ENCODE measurements at places on chromosomes 6 and 20.
A peak's percentile ranks its signal among the peaks of the same experiment; 100 is the strongest.

- no peak for DNase-seq
Observed at GRCh38 chr20:1291191-1291741, 25.2 kb downstream of the SNPH start.

GRCh38 chr6:130982941-130983456 is 80.0 kb downstream of the EPB41L2 start:
- DNase-seq = no peak

- no peak for DNase-seq
Observed at GRCh38 chr6:36627801-36628246, 33.7 kb downstream of the SRSF3 start.

- DNase-seq = no peak
Observed at GRCh38 chr6:125659887-125660286, 89.5 kb upstream of the HEY2 start.

GRCh38 chr6:81766482-81767069 is 14.1 kb upstream of the TENT5A start:
- no peak for DNase-seq

DNA sequence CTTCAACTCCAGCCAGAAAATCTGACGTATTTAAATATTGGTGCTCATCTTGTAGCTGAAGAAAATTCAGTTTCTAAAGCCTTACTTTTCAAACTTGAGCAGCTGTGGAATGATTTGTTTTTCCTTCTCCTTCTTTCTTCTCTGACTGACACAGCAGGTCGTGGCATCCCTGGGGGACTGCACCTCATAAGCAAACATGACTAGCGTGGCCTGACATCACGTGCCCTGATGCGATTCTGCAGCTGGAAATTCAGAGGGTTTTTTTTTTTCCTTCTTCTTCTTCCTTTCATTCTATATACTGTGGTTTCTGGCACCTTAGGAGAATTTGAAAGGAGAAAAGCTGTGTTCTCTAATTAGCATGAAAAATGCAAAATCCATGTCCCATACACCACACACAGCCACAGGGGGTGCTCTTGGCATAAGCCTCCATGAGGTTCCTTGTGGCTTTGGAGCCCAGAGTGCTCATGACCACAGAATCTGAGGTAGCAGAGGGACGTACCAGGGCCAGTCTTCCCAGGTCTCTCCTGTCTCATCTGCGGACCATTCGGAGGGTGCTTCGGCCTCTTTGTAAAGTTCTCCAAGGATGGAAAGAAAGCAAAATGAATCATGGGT is 258.5 kb upstream of the CDH4 start:
- DNase-seq = no peak

- DNase-seq = no peak
Observed at GRCh38 chr6:13946506-13946905, 21.8 kb downstream of the RNF182 start.

GRCh38 chr6:79260772-79261171 is 26.3 kb upstream of the HMGN3 start:
- DNase-seq = no peak

GRCh38 chr6:101961357-101961756 is 567.8 kb downstream of the GRIK2 start:
- no peak for DNase-seq

DNA sequence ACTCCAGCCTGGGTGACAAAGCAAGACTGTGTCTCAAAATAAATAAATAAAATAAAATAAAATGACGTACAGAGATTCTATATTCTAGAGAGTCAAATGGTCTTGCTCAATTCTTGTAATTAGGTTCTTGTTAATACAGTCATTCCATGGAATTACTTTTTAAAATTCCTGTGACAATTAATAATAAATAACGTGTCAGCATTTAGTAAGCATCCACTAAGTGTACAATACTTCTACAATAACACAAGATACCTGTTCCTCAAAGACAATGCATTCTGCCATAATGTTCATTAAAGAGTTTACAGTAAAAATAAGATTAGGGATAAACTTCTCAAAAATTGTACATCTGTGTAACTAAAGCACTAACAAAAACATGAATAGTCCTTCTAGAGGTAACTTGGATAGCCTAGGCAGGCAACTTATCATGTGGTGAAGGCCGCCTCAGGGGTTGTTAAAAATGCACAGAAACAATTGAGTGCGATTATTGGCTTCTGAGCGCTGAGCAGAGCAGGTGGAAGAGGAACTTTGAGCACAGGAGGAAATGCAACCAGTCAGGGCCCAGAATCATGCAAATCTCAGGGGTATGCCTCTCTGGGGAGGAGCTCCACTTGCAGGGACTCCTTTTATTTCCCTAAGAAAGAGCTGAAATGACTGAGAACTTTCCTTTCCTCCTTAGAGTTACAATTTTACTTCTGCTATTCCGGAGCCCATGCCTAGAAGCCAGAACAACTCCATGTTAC is 37.1 kb downstream of the QRSL1 start:
- no peak for DNase-seq

GRCh38 chr20:36339646-36340592 is 33.8 kb downstream of the DLGAP4 start:
- DNase-seq = peak; percentile 48

- DNase-seq = no peak
Observed at GRCh38 chr6:138105446-138105845, 1.8 kb downstream of the PERP start.

DNA sequence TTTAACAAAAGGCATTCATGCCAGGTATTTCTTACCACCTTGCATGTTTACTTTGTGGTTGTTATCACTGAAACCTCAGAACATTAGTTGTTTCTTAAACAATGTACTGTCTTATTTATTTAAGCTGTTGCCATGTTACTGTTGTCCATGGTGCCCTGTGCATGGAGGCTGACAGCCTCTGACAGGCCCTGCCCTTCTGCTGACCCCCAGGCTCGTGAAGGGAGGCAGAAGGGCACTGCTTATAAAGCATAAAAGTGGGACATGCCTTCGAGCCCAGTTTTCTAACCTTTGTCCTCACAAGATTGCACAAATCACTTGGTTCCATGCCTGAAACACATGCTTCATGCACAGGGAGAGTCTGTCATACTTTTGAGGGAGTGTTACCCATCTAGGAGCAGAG is 46.7 kb upstream of the CLIC5 start:
- DNase-seq = no peak

DNA sequence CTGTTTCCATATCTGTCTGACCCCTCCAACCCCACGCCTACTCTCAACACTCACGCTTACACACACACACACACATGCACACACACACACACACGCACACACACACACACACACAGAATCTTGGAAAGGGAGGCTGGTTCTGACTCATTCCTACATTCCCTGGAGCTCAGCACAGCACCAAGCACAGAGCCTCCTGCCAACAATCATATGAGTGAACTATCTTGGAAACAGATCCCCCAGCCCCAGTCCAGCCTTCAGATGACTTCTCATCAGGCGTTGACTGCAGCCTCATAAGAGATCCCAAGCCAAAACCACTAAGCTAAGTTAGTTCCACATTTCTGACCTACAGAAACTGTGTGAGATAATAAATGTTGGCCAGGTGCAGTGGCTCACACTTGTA is 14.1 kb upstream of the HCK start:
- no peak for DNase-seq

- no peak for DNase-seq
Observed at GRCh38 chr6:111551521-111552231, 54.0 kb downstream of the TRAF3IP2 start.

- no peak for DNase-seq
Observed at GRCh38 chr20:46113113-46113470, 5.0 kb upstream of the CD40 start.

GRCh38 chr6:111926731-111927302 is 53.6 kb upstream of the FYN start:
- DNase-seq = no peak

- no peak for DNase-seq
Observed at GRCh38 chr6:86017236-86017635, 374.6 kb upstream of the SYNCRIP start.

DNA sequence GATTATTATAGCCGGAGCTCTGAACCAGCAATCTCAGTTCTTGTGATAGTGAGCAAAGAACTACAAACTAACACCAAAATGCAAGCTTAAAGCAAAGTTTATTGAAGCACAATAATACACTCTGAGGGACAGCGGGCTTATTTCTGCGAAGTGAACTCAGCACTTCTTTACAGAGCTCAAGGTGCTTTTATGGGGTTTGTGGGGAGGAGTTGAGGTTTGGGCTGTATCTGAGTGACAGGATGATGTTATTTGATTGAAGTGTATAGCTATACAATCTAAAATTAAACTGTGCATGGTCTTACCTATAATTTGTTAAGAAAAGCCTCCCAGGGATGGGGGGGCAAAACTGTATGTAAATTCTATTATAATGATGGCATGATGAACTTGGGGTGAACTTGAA is 1.0 kb upstream of the HFE start:
- peak; percentile 28 for DNase-seq

GRCh38 chr6:149563203-149563927 is 2.8 kb upstream of the GINM1 start:
- no peak for DNase-seq

DNA sequence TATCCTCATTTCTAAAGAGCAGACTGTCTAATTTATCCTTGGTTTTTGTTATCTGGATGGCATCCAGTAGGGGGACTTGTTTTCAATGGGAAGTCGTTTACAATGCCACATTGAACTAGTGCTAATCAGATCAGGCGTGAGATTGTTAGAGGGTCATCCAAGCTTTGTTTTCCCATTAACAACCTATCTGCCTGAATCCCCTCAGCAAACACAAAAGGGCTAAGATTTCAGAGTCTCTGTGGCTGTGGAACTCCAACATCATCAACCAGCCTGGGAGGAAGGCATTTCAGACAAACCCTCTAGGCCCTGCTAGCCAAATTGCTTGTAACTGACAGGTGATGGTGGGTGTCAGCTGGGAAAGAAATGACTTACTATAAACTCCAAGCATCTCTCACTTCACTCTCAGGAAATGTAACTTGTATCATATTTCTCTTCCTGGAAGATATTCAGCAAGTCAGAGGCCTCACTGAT is 47.7 kb downstream of the COL19A1 start:
- DNase-seq = no peak

- no peak for DNase-seq
Observed at GRCh38 chr20:19821606-19822005, 63.5 kb downstream of the RIN2 start.

DNA sequence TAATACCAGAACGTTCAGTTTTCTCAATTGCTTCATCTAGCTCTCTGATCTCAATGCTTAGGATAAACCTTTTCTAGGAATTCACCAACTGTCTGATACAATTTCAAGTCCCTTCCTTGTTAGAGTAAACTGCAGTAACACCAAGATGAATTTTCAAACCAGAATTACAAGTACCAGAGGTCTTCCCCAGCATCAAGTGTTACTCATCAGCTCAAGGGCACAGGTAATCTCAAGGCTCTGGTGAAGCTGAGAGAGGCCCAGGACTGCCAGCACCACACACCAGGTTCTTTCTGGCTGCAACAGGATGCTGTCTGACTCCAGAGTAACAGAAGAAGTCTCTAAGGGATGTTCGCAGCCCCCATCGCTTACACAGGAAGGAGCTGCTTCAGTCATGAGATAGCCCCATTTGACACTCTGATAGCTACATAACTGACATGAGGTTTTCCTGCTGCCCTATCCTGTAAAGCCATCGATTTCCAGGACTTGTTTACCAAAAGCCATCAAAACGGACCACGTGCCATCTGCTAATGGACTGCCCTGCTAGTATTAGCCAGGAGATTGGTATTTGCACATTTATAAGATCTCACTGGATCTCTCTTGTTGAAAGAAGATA is 549.4 kb downstream of the UTRN start:
- no peak for DNase-seq

- DNase-seq = no peak
Observed at GRCh38 chr20:59839400-59839799, 94.0 kb downstream of the SYCP2 start.

- DNase-seq = peak; percentile 70
Observed at GRCh38 chr6:33768644-33769120, 20.2 kb downstream of the LEMD2 start.

- DNase-seq = no peak
Observed at GRCh38 chr6:166336847-166337246, 5.5 kb downstream of the SFT2D1 start.

- no peak for DNase-seq
Observed at GRCh38 chr6:884570-884969, 191.6 kb upstream of the EXOC2 start.

DNA sequence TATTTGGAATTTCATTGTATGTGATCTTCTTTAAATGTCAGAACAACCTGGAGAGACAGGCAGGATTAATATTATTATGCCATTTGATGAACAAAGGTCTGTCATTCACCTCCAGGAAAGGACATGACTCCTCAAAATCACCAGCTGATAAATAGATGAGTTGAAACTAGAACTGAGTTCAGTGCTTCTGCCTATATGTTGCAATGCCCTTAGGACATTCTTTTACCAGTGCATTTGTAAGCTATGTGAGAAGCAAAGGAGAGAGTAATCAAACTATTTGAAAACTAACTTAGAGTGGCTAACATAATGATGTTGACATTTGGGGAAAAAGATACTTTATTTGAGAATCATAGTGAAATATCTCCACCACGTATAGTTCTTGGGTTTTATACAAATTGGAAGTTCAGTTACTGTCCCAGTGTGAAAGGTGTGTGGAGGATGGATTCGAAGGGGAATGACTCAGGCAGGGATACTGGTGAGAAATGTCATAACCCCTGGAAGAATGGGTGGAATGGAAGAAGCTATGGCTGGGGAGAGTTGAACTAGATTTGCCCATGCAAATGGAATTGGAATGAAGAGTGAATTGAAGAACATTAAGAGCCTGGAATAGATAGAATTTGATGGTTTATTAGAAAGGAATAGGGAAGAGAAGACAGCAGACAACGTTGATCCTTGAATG is 21.5 kb downstream of the PKIB start:
- no peak for DNase-seq

GRCh38 chr20:38221119-38221589 is 39.4 kb downstream of the KIAA1755 start:
- DNase-seq = peak; percentile 69

- DNase-seq = peak; percentile 74
Observed at GRCh38 chr6:27503436-27504030, 30.6 kb upstream of the ZNF184 start.

DNA sequence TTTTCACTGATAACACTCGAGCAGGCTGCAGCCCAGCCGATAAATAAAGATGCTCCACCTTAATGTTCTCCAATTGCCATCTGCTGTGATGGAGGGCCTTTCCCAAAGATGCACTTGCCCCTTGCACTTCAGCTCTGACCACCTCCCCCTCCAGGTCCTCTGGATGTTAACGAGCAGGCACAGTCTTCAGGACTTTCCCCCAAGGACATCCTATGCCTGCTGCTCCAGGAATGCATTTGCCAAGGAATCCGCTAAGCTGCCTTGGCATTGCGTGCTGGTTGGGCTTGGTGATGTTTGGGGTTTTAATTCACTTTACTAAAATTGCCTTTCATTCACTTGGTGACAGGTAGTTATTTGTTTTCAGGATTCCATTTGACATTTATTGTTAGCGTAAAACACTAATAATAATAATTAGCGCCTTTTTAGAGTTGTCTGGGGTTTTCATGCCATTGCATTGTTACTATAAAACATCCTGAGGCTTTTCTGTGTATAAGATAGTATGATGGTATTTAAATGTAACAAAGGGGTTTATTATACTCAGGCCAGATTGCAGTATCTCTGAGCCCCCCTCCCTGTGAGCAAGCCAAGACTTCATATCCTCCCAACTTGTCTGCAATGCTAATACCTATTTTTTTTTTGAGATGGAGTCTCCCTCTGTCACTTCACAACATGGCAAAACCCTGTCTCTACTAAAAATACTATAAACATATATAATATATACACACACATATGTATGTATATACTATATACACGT is 66.7 kb upstream of the TSHZ2 start:
- DNase-seq = no peak
